ENCODE measurements at places on chromosomes 16 and 17.
A peak's percentile ranks its signal among the peaks of the same experiment; 100 is the strongest.

DNA sequence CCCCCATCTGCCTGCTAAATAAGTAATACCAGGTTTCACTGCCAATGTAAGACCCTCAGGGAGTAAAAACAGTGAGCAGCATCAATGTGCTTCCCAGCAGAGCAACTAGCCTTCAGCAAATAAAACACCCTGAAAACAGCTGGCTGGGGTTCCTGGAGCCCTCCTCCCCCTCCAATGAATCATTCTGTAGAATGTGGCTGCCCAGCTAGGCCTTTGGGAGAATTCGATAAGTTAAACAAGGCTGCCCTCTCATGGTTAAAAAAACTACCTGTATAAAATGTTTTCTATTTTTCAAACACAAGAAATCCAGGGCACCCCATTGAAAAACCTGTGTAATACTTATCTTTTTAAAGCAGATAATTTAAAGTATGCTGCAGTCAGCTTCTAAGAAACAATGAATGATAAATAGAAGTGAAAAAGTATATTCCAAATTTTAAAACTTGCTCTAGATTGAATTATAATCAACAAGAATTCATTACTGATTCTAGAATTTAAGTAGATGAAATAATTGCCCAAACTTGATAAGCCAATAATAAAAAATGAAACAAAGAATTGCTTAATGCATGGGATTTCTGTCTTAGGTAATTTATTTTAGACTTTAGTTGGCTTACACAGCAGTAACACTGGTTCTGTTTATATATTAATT lies 9.4 kb upstream of the TOM1L1 start:
- DNase-seq, result peak; percentile 63

DNA sequence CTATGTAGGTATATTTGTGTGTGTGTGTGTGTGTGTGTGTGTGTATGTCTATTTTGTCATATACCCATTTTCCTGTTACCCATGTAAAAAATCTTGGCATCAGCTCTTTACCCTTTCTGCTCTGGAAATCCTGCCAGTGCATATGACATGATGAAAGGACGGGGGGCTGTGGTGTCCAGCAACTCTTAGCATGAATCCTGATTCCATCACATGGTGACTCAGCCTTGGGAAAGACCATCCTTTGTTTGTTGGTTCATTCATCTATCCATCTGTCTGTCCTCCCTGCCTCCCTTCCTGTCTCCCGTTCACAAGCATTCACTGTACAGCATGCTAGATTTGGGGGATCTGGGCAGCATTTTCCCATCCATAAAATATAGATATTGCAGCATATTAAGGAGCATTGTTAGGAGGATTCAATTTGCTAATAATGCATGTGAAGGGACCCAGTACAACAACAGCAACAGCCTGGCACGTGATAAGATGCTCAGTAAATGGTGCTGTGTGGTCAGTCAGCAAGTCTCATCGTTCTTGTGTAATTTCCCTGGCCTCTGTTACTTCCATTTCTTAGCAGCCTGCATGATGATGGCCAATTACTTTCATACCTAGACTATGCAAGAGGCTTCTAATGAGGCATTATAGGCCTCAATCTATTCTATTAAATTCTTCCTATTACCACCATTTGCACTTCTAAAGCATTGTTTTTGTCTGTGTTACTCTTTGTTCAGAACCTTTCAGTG lies 191.0 kb downstream of the PRKCA start:
- no peak for DNase-seq

- DNase-seq, result no peak
Observed at GRCh38 chr16:21053590-21053989, 97.1 kb downstream of the DNAH3 start.

GRCh38 chr17:13182854-13183253 lies 165.0 kb upstream of the ELAC2 start:
- DNase-seq, result no peak

DNA sequence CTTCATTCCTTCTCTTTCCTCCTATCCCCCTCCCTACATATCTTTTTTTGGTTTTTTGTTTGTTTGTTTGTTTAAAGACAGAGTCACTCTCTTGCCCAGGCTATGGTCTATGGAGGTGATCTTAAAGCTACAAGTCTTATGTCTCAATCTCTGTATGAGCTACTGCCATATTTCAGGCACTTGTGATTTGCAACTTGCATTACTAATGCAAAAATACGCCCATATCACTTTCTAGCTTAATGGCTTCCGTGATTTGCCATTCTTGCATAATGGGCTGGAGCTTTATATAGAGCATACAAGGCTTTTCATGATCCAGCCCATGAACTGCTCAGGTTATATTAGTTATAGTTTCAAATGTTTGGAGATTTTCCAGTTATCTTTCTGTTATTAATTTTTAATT lies 7.5 kb downstream of the CFAP97D1 start:
- DNase-seq, result no peak

GRCh38 chr17:34902831-34903547 lies 58.3 kb downstream of the CCT6B start:
- DNase-seq, result no peak

GRCh38 chr17:12974005-12974531 lies 43.8 kb downstream of the ELAC2 start:
- DNase-seq, result no peak

- DNase-seq, result no peak
Observed at GRCh38 chr16:60641067-60641665, 1395.1 kb downstream of the CDH8 start.

- DNase-seq, result no peak
Observed at GRCh38 chr17:31294820-31295488, 2.1 kb downstream of the OMG start.

DNA sequence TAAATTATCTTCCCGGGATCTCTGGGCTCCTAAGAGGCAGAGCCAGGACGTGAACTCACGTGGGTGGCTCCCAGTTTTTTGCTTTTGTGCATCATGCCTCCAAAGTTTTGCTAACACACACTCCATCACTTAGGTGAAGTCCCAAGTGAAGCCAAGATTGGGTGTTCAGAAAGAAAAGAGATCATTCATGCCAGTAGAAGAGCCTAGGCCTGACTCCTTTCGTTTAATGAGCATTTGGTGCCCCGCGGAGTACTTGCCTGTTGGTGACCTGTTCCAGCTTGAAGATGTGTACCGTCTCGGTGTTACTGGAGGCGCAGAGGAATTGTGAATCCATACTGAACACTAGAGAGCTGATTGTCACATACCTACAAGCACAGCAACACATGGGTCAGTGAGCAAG lies 24.1 kb downstream of the WIPI1 start:
- DNase-seq, result no peak

DNA sequence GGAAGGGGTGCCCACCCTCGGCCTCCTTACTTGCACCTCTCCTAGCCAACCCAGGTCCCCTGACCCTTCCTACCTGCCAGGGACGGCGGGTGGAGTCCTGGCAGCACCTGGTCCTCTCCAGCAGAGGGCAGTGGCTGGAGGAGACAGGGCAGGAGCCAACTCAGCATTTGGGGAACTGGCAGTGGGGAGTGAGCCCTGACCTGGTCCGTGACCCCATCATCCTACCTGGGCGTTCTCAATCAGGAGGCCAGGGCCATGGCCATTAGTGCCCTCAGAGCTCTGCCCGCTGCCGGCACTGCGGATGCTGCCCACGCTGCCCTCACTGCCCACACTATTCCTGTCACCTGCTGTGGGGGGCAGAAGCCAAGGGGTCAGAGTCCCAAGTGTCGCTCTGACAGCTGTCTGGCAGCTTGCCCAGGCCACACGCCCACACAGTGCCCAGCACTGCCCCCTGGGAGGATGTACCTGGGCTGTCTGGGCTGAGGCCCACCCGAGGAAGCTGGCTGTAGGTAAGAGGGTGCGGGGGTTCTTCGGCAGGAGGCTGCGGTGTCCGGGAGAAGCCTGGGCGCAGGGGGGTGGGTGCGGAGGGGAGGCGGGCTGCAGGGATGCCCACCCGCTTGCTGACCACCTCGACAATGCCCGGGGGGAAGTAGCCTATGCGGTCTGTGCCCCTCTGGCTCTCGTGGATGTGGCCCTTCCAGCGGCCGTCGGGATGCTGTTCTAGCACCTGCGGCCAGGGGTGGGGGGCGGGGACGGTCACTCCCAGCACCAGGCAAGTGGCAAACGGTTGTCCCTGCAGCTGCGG lies 10.8 kb downstream of the CASKIN2 start:
- DNase-seq, result peak; percentile 40

DNA sequence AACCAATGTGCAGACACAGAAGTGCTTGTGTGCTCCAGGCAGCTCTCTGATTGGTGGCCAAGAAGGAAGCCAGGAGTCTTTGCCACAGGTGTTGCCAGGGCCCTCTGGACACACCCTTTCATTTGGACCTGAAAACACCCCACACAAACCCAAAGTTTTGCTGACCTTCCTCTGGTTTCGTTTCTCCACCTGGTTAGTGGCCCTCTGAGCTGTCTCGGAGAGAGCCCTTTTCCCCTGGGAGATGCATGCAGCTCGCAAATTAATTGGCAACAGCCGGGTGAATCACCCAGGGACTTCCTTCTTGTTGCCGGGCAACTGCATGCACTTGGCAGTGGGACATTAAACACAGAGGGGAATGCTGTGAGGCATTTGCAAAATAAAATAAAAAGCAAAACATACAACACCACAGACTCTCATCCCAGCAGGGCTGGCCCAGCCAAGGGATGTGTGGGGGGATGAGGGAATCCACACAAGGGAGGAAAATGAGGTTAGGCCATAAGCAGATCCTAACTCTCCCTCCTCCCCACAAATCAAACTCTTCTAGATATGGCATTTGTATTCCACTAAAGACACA lies 286.6 kb downstream of the SOX9 start:
- DNase-seq, result peak; percentile 93

Data from NCI-H460 (cell line).